ENCODE measurements at places on chromosomes 7 and 10. TPM values are rescaled to one million over a fixed set of nuclear protein-coding genes. Genes with fewer than 3 reads are reported as not detected.

- no peak for DNase-seq
These were observed 85.3 kb downstream of the FAM241B start for GRCh38 chr10:69715156-69715898.

- no peak for DNase-seq
These were observed 16.2 kb upstream of the NME8 start for GRCh38 chr7:37832194-37832593.

DNA sequence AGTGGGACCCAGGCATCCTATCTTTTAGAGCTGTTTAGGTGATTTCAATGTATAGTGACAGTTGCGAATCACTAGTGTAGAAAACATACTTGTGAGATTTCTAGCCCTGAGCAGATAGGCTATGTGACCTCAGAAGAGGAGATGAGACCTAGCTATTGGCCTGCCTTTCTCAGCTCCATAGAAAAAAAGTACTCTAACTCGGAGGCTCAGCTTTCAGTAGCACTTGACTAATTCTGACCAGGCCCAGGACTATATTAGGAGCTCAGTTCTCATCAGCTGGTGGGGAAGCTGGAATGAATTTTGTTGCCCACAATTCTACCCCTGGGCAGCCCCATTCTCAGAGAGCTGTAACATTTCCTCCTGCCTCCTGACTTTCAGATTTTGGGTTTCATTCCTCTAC, 179.9 kb upstream of the NAMPT start:
- no peak for DNase-seq

DNA sequence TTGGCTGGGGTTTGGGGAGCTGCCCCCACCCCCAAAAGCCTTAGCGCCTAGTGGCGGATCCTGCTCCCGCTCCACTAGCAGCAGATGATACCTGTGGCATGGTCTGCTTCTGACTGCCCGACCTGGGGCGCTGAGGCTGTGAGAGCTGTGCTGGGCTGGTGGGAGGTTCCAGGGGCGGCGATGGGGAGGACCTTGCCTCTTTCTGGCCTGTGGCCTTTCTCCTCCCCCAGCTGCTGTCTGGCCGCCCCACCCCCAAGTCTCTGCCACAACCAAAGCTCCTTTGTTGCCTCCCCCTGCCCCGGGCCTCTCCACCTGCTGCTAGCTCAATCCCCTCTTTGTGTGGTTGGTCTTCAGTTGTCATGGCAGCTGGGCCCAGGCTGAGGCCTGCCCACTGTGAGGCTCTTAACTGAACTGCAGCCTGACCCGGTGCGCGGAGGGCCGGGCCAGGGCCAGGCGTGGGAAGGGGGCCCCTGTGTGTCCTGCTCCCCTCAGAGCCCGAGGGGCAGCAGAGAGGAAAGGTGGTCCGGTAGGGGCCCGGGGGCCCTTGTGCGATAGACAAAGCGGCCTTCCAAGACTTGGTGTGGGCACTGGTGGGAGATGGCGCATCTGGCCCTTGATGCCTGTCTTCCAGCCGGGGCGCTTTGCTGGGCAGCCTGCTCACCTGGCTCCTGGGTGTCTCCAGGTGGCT, 4.7 kb downstream of the ZNF775 start:
- DNase-seq = peak; percentile 12

ZNF239 gene
- 9.4 TPM for total RNA-seq
